ENCODE measurements at places on chromosomes 11 and 22. TPM values are rescaled to one million over a fixed set of nuclear protein-coding genes. Genes with fewer than 3 reads are reported as not detected.

Gene OR52N4
- 2.2 TPM for total RNA-seq

Gene FIBIN
- not detected for total RNA-seq

GRCh38 chr11:7534042-7534378, 20.2 kb downstream of the PPFIBP2 start:
- no peak for DNase-seq

GRCh38 chr11:126430581-126431335, 75.3 kb downstream of the ST3GAL4 start:
- no peak for DNase-seq

- DNase-seq = no peak
Observed at GRCh38 chr11:27085111-27085510, 44.5 kb downstream of the BBOX1 start.

GRCh38 chr11:27471589-27472397, 797 bp downstream of the LGR4 start:
- peak; percentile 33 for DNase-seq

Gene CTSW
- total RNA-seq = 0.93 TPM

Gene PTPRJ
- total RNA-seq = 18.8 TPM

Gene NLRP14
- 0.11 TPM for total RNA-seq

GRCh38 chr11:117914991-117915618, 14.1 kb downstream of the TMPRSS13 start:
- no peak for DNase-seq

DNA sequence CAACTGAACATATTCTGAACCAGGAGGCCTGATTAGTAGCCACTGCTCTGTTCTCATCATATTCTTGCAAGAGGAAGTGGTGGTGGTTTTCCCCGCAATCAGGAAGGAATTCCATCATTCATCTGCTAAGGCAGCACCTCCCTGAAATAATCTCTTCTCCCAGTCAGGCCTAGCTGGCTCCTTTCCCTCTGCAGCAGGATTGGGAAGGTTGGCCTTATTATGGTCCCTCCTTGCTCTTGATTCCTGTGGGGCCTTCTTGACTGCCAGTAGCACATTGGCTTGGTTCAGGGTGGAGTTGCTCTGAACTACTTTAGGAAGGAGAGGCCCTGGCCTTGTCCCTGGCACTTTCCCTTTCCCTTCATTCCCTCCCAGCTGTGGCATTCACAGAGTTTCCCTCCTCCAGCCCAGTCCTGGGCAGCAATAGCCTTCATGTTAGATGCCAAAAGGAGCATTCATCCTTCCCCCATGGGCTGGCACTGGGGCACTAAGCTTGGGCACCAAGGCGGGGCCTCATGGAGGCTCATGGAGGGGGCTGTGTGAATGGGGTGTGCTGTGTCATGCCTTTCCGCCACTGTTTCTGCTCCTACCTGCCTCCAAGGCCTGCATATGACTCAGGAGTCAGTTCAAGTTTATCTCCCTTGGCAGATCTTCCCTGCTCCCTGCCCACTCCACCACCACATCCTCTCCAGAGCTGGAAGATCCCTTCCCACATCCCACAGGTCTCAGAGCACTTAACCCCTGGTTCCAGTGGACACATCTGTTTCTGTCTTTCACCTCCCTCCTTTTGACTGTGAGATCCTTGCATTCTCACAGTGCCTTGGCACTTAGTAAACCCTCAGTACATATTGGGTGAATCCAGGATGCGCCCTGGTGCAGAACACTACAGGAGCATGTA, 27.6 kb upstream of the CD44 start:
- DNase-seq = no peak

GRCh38 chr11:115238791-115239190, 265.4 kb downstream of the CADM1 start:
- DNase-seq = no peak

DNA sequence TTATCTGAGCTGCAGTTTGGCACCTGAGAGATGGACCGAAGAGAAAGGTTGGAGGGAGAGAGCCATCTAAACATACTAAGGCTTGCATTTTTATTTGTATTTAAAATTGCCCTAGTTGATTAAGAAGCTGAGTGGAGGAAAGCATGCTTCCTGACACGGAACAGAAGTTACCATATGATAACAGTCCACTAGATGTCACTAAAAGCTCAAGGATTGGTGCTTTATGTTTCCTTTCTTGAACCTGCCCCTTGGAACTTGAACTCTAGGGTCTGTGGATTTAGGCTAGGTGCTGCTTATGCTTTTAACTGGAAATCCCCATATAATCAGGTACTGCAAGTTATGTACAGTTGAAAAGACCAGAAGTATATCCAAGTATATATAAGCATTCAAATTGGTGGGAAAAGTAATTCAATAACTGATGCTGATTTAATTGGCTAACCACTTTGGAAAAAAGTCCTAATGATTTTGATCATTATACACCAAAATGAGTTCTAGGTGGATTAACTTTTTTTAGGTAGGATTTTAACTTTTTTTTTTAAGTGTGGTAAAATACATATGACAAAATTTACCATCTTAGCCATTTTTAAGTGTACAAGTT, 9.5 kb downstream of the RBMXL2 start:
- no peak for DNase-seq

GRCh38 chr11:47083913-47084312, 92.8 kb downstream of the ARFGAP2 start:
- no peak for DNase-seq

Data from activated B cell treated with CpG ODN at 0.5 μM for 24 hours (primary cell).